Brain (organoid and tissue), 16 donors: ENCODE measurements at places on chromosomes 1 and 21. TPM values are rescaled to one million over a fixed set of nuclear protein-coding genes. Genes with fewer than 3 reads are reported as not detected.

The KDF1 gene
- 17.2 TPM for polyA plus RNA-seq

The F3 gene
- 13.9 TPM for polyA plus RNA-seq

The TNFRSF8 gene
- polyA plus RNA-seq = not detected

The OLIG2 gene
- polyA plus RNA-seq = 33.3 TPM

The CYP4Z1 gene
- not detected for polyA plus RNA-seq

The SAMD13 gene
- 0.49 TPM for polyA plus RNA-seq

The ANKRD65 gene
- 54.3 TPM for polyA plus RNA-seq

The CD2 gene
- 0.27 TPM for polyA plus RNA-seq

The RHOU gene
- 18.4 TPM for polyA plus RNA-seq

The SH2D5 gene
- polyA plus RNA-seq = 14.3 TPM

The C1QB gene
- 106 TPM for polyA plus RNA-seq

The DEPDC1 gene
- polyA plus RNA-seq = 2.3 TPM

The NBPF6 gene
- polyA plus RNA-seq = not detected

The CACNA1S gene
- 0.19 TPM for polyA plus RNA-seq

The GBP7 gene
- not detected for polyA plus RNA-seq

The VTCN1 gene
- not detected for polyA plus RNA-seq

The COL6A1 gene
- 48.4 TPM for polyA plus RNA-seq

The BRWD1 gene
- polyA plus RNA-seq = 19.7 TPM

The SRGAP2B gene
- 5.6 TPM for polyA plus RNA-seq

The REN gene
- polyA plus RNA-seq = 0.31 TPM

The UTS2 gene
- polyA plus RNA-seq = not detected

The TNFSF4 gene
- polyA plus RNA-seq = 0.73 TPM

The C1orf94 gene
- 3.4 TPM for polyA plus RNA-seq

The NEGR1 gene
- 11.2 TPM for polyA plus RNA-seq

The LIX1L gene
- 23.2 TPM for polyA plus RNA-seq

The FMN2 gene
- polyA plus RNA-seq = 40.2 TPM

The CR1 gene
- polyA plus RNA-seq = 0.39 TPM

The GPR25 gene
- polyA plus RNA-seq = not detected

The S100A5 gene
- not detected for polyA plus RNA-seq

The SLC30A10 gene
- polyA plus RNA-seq = 0.97 TPM

The KRTAP6-1 gene
- not detected for polyA plus RNA-seq

The DNAJC6 gene
- polyA plus RNA-seq = 59.0 TPM

The FCRL5 gene
- not detected for polyA plus RNA-seq

The KRTAP21-2 gene
- not detected for polyA plus RNA-seq

The ZNF683 gene
- polyA plus RNA-seq = not detected

The RUNX3 gene
- 1.4 TPM for polyA plus RNA-seq

The KCNJ15 gene
- polyA plus RNA-seq = 0.73 TPM

The MRPL9 gene
- polyA plus RNA-seq = 105 TPM

The OR10J4 gene
- not detected for polyA plus RNA-seq

The KCNT2 gene
- 2.0 TPM for polyA plus RNA-seq

The GBP6 gene
- polyA plus RNA-seq = not detected

The OR2T12 gene
- not detected for polyA plus RNA-seq

The PGLYRP3 gene
- polyA plus RNA-seq = not detected

The PIK3CD gene
- 16.3 TPM for polyA plus RNA-seq

The RAB25 gene
- polyA plus RNA-seq = 113 TPM

The LEPROT gene
- 24.0 TPM for polyA plus RNA-seq

The CA6 gene
- polyA plus RNA-seq = not detected

The IER5 gene
- 12.4 TPM for polyA plus RNA-seq

The TRIM67 gene
- polyA plus RNA-seq = 1.9 TPM

The STIL gene
- 6.6 TPM for polyA plus RNA-seq

The CLCA1 gene
- not detected for polyA plus RNA-seq

The UFC1 gene
- 142 TPM for polyA plus RNA-seq

The TSACC gene
- polyA plus RNA-seq = not detected

The DLGAP3 gene
- polyA plus RNA-seq = 24.0 TPM

The NAV1 gene
- polyA plus RNA-seq = 55.4 TPM

The LCE2B gene
- not detected for polyA plus RNA-seq

The PAX7 gene
- polyA plus RNA-seq = 0.34 TPM

The PBX1 gene
- polyA plus RNA-seq = 72.1 TPM

The CFHR1 gene
- not detected for polyA plus RNA-seq
